ENCODE measurements at places on chromosomes 7 and 10.

DNA sequence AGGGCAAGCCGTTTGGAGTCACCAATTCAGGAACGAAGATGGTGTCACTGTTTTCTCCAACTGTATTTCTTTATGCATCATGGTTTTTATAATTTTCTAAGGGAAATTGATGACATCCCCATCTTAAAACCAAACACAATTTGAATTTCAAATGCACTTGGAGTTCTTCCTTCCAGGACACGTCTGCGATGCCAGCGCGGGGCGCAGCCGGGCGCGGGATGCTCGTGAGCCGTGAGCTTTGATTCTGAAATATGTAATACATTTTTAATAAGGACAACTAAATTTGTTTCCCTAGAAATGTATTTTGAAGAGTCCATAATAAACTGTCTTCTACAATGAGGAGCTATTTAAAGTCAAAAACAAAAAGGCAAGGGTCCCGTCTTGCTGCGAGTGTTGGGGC, 492.1 kb downstream of the DNAJB6 start:
- DNase-seq = no peak

GRCh38 chr7:2791390-2791789, 52.7 kb downstream of the GNA12 start:
- DNase-seq = no peak

- DNase-seq = no peak
Observed at GRCh38 chr10:74823791-74824183, 2.6 kb upstream of the KAT6B start.

GRCh38 chr7:107364787-107365186, 105.1 kb upstream of the GPR22 start:
- peak; percentile 26 for DNase-seq

- DNase-seq = no peak
Observed at GRCh38 chr7:79936281-79936983, 198.2 kb upstream of the GNAI1 start.

- DNase-seq = peak; percentile 29
Observed at GRCh38 chr7:42071372-42072261, 165.4 kb downstream of the GLI3 start.

- DNase-seq = no peak
Observed at GRCh38 chr7:45400680-45401079, 173.5 kb upstream of the ADCY1 start.

DNA sequence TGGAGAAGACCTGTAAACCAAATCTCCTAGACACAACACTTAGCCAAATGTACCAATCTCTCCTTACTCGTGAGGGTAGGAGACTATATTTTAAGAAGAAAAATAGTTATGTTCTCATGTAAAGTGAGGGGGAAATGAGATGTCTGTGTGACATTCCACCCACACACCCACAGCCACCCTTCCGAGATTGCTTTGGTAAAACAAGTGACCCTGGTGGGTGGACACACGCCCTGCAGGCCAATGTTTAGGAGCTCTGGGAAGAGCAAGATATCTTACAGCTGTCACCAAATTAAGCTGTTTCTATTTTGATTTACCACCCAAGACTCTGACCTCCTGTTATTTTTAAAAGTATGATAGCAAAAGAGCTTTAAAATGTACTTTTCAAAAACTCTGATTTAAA, 147.2 kb upstream of the PFKP start:
- DNase-seq = no peak

- DNase-seq = peak; percentile 53
Observed at GRCh38 chr7:33039257-33039902, 23.2 kb downstream of the NT5C3A start.

DNA sequence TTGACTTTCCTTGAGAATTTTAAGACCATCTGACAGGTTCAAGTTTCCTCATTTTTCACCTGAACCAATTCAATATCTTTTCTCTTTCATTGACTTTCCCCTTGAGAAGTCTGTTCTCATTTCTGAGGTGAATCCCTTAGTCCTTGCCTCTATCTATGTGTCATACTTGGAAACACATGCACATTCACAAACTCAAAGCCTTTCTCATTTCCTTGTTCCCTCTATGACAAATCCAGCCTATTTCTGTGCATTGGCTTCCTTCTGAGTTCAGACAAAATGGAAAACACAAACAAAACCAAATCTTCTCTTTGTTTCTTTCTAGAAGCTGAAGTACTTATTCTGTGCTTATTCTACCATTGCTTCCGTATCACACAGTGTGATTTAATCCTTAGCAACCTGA, 13.8 kb downstream of the PTTG1IP2 start:
- peak; percentile 15 for DNase-seq

DNA sequence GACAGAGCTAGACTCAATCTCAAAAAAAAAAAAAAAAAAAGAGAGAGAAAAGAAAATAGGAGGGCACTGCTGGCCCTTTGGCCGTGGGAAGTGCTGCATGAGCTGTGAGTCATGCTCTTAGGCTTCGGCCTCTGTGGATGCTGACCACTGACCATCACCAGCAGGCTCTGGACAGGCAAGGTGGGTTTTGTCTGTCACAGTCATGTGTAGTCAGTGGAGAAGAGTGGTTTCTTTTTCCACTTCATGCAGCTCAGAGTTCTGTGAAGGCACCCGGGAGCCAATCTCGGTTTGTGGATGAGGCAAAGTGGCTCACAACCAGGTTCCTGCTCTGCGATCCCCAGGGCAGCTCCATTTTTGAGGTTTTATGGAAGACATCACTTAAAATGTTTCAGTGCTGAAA, 58.1 kb downstream of the PRTFDC1 start:
- peak; percentile 95 for DNase-seq

DNA sequence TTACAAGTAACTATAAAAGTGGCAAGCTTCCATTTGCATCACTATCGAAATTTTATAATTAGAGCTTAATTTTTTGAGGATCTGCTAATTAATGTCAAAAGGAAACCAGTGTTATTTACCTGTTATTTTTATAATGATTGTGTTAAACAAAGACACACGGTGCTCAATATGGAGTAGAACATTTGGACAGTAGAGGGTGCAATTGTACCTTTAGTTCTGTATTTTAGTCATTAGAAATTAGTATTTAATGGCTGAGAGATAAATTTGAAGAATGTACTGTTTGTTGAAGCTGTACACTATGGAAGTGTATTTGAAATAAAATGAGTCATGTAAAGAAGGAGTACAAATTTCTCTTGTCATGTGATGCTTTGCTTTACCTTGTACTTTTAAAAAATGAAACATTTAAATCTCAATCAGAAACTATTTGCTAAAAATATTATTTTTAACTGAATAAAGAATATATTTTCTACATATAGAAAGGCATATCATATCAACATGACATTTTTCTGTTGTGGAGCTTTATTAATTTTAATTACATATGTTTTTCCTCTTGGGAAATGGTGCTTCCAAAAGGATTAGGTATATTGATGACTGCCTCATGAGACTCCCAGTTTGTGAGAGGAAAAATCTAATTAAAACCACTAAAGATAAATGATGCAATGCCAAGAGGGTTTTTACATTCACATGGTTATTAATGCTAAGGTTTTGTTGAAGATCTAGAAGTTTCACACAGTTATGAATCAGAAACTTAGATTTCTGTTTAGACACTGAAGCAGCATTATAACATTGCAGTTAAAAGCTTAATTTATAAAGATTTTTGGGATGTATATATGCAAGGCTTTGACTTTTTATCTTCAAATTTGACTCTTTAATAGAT, 10.4 kb upstream of the PRKG1 start:
- DNase-seq = peak; percentile 64

DNA sequence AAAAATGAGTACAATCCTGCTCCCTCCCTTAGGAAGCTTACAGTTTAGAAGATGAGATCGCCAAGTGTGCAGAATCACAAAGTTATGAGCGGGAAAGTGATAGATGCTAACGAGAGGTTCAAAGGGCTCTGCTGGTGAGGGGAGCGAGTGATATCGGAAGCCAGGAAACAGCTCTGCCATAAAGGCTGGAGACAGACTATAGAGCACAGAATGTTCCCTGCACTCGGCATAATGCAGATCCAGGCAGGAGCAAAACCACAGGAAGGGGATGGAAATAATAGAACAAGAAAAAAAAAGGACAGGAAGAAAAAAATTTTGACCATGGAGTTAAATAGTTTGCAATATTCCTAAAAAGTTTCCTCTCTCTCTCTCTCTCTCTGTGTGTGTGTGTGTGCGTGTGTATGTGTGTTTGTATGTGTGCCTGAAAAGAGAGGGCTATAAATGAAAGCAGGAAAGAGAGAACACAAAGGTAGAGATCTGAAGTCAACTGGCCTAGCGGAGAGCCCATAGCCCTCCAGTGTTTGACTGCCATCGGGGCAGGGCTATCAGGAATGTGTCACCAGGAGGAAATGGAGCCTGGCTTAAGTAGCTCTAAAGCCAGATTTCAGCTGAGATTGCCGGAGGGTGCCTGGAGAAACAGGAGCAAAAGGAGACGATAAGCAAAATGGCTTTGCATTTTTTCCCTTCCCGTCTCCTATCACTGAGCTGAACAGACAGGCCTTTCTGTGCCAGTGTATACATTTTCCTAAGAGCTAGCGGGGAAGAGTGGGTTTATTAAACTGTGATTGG, 175.8 kb upstream of the LYZL1 start:
- no peak for DNase-seq

GRCh38 chr10:72890086-72890485, 3.5 kb upstream of the OIT3 start:
- no peak for DNase-seq

DNA sequence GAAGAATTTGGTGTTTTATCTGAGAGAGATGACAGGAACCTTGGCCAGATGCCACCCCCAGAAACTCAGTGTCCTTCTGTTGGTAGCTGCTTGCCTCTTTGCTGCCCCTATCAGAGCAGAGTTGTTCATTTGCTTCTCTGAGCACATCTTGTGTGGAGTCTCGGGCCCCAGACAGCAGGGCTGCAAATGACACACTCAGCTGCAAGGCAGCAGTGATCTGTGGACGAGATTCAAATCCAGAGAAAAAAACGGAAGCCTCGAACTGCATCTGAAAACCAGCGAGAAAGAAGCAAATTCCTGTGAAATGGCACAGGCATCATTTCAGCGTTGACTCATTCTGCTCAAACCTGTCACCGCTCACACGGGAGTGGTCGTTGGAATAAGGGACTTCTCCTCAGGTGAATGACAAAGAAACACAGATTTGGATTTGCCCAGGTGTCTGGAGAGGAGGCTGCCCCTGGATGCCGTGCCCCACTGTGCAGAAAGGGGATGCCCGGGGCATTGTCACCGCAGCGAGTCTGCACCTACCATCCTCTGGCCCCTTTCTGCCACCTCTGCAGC, 144.7 kb downstream of the PFKFB3 start:
- DNase-seq = peak; percentile 32

DNA sequence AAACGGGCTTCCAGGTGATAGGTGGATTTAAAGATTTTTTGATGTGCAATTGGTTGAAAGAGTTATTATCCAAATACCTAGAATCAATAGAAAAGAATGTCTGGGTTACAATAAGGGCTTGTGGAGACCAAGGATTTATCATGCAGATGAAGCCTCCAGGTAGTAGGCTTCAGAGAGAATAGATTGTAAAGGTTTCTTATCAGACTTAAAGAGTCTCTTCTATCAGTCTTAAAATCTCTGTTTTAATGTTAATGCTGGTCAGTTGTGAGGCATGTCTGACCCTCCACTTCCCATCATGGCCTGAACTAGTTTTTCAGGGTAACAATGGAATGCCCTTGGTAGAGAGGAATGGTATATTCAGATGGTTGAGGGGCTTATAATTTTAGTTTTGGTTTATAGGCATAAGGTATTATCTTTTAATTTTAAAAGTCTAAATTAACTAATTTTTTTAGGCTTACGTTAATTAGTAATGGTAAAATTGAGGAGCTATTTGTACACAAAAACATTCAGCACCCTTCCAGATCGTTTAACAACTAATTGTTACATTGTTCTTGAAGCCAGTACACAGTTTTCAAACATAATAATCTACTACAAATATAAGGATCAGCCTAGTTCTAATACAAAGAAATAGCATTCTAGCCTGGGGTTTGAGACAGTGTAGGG, 704.2 kb upstream of the MBL2 start:
- no peak for DNase-seq

DNA sequence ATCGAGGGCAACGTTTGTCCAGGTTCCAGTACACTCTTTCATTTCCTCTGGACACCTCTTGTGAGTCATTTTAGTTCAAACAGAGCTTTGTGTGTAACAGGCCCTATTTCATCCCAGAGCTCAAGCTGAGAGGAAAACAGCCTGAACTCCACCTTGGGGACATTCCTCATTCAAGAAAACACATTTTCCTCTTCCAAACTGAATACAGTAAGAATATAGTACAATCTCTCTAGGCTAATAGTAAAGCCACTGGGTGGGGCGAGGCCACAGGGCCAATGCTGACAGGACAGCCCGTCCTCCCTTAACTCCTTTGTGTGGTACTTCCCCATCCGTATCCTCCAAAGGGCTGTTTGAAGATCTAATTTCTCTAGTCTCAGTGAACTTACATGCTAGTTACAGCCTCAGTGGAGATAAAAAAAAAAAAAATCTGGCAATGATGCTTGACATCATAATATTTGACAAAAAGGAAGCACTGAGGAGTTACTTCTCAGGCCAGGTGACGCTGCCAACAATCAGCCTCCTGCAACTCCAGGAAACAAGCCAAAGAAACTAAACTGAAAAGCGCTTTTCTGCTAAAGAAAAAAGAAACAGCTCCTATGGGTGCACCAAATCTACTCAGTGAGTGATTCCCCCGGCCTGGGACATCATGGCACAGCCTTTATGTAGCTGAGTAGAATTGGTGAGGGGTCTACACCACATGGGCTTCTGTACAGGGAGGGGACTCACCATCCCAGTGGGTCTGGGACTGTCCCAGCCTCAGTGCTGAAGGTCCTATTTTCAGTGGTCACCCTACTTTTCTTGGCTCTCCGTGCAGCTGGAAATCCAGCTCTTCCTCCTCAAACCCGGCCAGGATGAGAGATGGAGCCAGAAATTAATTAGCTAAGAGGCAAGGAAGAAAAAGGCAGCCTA, 238.2 kb upstream of the NEBL start:
- no peak for DNase-seq

- no peak for DNase-seq
Observed at GRCh38 chr10:121974019-121974534, 940 bp downstream of the NSMCE4A start.

- no peak for DNase-seq
Observed at GRCh38 chr7:95002775-95003174, 95.4 kb downstream of the PPP1R9A start.

DNA sequence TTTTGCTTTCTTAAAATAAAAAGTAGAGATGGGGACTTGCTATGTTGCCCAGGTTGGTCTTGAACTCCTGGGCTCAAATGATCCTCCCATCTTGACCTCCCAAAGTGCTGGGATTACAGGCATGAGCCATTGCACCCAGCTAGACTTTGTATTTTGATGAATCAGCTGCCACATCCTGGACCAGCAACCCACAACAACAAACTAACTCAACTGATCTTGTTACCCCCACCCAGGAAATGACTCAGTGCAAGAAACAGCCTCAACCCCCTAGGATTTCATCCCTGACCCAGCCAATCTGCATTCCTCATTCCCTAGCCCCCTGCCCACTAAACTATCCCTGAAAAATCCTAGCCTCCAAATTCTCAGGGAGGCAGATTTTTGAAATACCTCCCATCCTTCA, 123.8 kb downstream of the IPMK start:
- DNase-seq = peak; percentile 42

- peak; percentile 71 for DNase-seq
Observed at GRCh38 chr10:119416855-119417254, 125.7 kb downstream of the RGS10 start.

GRCh38 chr7:21671859-21672258, 129.0 kb downstream of the DNAH11 start:
- no peak for DNase-seq

Data from ELR (cell line).